ENCODE measurements at places on chromosomes 13 and 19. TPM values are rescaled to one million over a fixed set of nuclear protein-coding genes. Genes with fewer than 3 reads are reported as not detected.

MBD3L2 gene
- not detected for total RNA-seq

ERCC5 gene
- total RNA-seq = 80.6 TPM

ALOX5AP gene
- total RNA-seq = 0.29 TPM

MYO16 gene
- total RNA-seq = 0.29 TPM

PABPC3 gene
- total RNA-seq = 0.15 TPM

TRAPPC6A gene
- 8.3 TPM for total RNA-seq

LILRB1 gene
- not detected for total RNA-seq

FAAP24 gene
- 2.2 TPM for total RNA-seq

SIGLEC12 gene
- total RNA-seq = not detected

ATP4A gene
- not detected for total RNA-seq

ACER1 gene
- total RNA-seq = not detected

RUBCNL gene
- 17.0 TPM for total RNA-seq

ADPRHL1 gene
- total RNA-seq = 1.0 TPM

ZNF235 gene
- total RNA-seq = 6.5 TPM

MIA gene
- 0.83 TPM for total RNA-seq

PSG6 gene
- total RNA-seq = 1.0 TPM

ATP8A2 gene
- total RNA-seq = 0.17 TPM

ETV2 gene
- total RNA-seq = 0.44 TPM

SLC1A6 gene
- total RNA-seq = not detected

ADM5 gene
- total RNA-seq = 0.44 TPM

GPR12 gene
- total RNA-seq = not detected

CRLF1 gene
- 9.5 TPM for total RNA-seq

IL11 gene
- total RNA-seq = 2.6 TPM

ZNF829 gene
- 3.3 TPM for total RNA-seq

ATP4B gene
- total RNA-seq = not detected

ZNF571 gene
- total RNA-seq = 2.3 TPM

ZBTB32 gene
- not detected for total RNA-seq

ERVV-1 gene
- total RNA-seq = not detected

INAFM1 gene
- total RNA-seq = 4.0 TPM

TEX26 gene
- total RNA-seq = 0.44 TPM

TLE2 gene
- total RNA-seq = 1.2 TPM

OR10H1 gene
- total RNA-seq = not detected

TYROBP gene
- total RNA-seq = not detected

ZNF813 gene
- 3.5 TPM for total RNA-seq

Data from smooth muscle cell of trachea (primary cell).